ENCODE measurements at places on chromosomes 4 and X.

DNA sequence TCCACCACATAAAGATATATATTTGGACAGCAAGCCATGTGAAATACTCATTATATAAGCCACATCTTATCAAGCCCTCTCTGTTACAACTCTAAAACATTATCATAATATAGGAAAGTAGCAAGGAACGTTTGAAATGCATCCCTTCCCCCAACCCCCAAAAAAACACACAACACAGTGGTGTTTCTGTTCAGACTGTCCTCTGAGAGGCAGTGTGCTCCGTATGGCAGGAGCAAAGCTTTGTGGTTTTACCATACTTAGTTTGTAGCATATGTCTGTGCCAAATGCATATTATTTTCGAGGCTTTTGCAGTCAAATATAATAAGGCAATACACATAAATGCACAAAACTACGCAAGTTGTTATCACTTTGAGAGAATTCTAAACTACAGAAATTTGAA lies 194.2 kb downstream of the RAPGEF2 start:
- no peak for DNase-seq

GRCh38 chr4:155688860-155689259 lies 22.2 kb downstream of the GUCY1A1 start:
- no peak for DNase-seq

- no peak for DNase-seq
Observed at GRCh38 chr4:146135941-146136340, 39.6 kb upstream of the LSM6 start.

DNA sequence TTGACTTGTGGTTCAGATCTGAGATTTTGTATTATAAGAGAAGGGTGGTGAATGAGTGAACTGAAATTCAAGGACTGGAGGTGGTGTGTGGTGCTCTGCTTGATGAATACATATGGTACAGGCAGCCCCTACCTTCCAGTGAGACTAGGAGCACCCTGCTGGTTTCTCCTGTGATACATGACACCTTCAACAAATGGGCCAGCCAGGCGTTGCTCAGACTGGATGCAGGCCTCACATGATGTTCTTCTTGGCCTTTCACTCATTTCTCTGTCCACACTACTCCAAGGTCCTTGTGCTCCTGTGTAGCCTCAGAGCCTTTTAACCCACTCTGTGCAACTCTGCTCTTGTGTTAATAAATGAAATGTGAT lies 67.2 kb downstream of the FNIP2 start:
- no peak for DNase-seq

GRCh38 chrX:119734897-119735339 lies 23.5 kb upstream of the SOWAHD start:
- no peak for DNase-seq

- no peak for DNase-seq
Observed at GRCh38 chr4:21952549-21952948, 4.0 kb upstream of the KCNIP4 start.

- DNase-seq = no peak
Observed at GRCh38 chr4:181365671-181366070, 877.5 kb upstream of the TENM3 start.
